ENCODE measurements at places on chromosomes 16 and 17.
A peak's percentile ranks its signal among the peaks of the same experiment; 100 is the strongest.

DNA sequence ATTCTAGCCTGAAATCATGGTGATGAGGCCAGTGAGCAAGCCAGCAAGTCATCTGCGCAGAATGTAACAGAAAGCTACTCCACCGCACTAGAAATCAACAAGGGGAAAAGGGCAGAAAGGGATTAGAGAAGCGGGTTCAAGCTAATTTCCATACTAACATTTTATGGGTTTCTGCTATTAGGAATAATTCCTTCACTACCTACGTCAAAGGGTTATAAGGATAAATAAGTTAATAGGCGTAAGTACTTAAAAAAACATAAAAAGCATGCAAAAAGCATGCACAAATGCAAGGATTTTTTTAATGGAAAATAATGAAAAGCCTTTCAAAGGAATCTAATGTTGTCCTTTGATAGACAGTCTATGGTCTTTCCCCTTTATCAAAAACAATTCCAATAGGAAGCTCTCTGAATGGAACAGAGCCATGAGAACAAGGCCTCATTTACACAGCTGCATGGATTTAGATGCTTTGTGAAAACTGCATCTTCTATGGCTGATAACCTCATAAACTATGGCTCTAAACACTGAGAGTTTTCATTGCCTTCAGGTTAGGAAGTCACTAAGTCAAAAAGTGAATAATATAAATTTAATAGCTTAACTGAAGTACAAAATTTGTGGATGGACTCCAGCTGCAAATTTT lies 5.6 kb downstream of the EMC8 start:
- no peak for DNase-seq

- no peak for DNase-seq
Observed at GRCh38 chr16:5354645-5355044, 257.1 kb upstream of the EEF2KMT start.

DNA sequence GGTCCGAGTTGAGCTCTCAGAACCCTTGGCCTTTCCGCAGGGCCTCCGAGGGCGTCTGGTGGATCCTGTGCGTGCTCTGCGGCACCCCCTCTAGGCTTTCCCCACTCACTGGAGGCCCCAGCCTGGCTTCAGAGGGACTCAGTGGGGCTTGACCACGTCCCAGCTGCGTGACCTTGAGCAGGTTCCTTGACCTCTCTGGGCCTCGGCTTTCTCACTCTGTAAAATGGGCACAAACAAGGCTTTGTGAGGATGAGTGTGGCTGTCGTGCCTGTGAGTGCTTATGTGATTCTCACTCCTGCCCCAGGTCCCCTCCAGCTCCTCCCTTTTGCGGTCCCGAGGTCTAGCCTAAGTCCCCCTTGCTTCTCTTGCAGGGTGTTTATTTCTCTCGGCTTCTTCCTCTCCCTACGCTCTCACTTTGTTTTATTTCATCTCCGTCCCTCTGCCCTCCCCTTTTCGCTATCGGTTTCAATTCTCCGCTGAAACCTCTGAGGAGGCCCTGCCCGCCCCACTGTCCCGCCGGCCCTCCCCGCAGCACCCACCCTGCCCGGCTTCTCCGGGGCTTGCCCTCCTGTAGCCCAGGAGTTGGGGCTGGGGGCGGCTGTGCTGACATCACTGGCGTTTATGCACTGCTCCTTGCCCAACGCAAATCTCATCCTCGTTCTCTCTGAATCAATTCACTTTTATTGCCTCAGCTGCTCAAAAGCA lies 82.3 kb upstream of the CBX4 start:
- peak; percentile 36 for DNase-seq

DNA sequence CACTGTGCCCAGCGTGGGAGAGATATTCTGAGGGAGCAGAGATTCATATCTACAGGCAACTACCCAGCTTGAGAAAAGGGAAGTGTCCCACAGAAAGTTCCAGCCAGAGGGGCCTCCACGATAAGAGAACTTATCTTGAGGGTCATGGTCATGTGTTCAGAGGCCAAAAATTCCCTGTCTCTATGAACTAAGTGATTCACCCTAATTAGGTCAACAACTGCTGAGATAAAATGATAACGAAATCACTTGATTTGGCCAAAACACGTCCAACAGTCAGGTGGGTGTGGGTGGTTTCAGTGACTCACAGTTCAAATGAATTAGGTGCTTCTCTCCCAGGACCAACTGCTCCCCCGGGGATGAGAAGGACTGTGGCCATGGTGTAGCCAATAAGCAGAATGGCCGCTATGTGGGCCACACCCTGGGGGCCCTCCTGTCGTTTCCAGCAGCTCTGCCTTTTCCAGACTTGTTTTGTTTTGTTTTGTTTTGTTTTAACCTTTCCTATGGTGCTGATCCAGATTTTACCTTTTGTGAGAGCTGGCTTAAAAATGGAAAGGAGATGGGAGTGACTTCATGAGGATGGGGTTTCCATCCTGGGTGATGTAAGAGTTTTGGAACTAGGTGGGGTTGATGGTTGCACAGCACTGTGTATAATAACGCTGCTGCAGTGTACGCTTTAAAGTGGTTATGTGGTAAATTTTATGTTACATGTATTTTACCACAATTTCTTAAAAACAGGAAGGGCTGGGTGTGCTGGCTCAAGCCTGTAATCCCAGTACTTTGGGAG lies 8.7 kb downstream of the DNAI2 start:
- DNase-seq: peak; percentile 82

DNA sequence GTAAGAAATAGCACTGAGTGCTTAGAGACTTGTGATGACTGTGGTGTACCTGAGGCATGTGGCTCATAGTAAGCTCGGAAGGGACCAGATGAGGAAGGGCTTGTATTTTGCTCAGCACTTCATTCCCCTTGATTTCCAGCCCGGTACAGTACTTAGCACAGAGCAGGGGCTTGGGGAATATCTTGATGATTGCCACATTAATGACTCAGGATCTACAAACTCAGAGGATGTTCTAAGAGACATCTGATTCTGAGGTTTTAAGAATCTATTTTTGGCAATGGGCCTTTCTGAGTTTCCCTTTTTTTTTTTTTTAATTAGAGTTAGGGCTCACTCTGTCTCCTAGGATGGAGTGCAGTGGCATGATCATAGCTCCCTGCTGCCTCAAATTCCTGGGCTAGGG lies 9.1 kb downstream of the ASPHD1 start:
- DNase-seq: no peak

DNA sequence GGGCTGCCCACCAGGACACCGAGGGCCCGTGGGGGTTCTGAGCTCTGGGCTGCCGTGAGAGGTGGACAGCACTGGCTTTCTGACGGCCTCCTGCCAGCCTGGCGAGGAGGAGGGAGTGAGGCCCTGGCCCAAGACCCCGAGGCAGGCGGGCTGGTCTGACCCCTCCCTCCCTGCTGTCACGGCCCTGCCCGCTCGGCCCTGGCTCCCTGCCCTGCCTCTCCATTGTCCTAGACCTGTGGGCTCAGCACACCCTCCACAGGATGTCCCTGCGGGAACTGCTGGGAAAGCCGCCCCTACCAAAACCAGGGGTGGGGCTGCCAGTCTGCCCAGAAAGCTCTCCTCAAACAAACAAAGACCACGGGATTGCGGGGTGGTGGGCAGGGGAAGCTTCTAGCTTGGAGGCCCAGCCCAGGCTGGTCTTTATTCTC lies 20.7 kb downstream of the SPNS2 start:
- no peak for DNase-seq

- DNase-seq: no peak
Observed at GRCh38 chr17:39944393-39944711, 16.8 kb downstream of the LRRC3C start.

- peak; percentile 34 for DNase-seq
Observed at GRCh38 chr16:77191259-77191969, 424 bp downstream of the MON1B start.

GRCh38 chr16:50351116-50351515 lies 17.7 kb downstream of the BRD7 start:
- DNase-seq: no peak

GRCh38 chr17:61426482-61427304 lies 25.5 kb upstream of the TBX4 start:
- no peak for DNase-seq

DNA sequence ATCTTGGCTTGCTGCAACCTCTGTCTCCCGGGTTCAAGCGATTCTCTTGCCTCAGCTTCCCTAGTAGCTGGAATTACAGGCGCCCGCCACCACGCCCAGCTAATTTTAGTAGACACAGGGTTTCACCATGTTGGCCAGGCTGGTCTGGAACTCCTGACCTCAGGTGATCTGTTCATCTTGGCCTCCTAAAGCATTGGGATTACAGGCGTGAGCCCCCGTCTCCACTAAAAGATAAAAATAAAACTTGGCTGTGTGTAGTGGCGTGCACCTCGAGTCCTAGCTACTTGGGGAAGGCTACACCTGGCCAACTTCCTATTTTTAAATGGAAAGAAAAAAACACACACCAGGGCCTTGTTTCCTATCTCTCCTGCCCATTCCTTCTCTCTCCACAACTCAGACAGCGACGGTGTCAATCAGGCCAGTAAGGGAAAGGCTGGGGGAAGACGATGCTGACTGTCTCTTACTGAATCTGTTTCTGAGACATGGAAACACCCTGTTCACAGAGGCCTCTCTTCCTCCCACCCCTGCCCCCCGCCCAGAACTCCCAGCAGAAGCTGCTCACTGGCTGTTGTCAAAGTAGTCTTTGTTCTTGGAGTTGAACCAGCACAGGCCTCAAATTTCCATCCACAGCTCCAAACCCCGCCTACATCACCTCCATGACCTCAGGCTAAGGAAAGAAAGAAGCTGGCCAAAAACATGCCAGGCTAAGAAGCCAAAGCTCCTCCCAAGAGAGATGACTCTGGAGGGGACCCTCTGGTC lies 96.6 kb downstream of the NXN start:
- DNase-seq: no peak

DNA sequence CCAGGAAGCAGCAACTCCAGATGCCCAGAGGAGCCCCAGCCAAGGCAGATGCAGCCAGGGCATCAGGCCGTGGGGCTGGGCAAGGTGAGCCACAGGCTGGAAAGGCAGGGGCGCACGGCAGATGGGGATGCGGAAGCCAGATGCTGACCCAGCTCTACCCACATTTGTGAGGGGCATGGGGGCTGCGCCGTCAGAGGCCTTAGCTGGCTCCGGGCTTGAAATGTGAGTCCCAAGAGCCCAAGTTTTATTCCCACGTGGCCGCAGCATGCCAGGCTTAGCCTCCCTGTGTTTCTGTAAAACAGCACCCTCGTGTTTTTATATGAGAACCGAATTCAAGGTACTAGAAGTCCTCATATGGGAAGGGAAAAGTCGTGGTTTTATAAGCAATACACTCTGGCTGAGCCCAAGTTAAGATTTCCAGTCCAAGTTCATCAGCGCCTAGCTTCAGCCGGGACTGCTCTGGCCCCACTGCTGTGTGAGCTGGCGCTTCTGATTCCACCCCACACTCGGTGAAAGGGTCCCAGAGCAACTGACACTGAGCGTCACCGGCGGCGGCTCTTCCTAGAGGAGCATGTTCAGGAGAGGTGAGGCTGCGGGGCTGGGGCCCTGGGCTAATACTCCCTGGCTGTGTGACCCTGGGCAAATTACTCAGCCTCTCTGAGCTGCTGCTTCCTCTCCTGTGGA lies 6.7 kb upstream of the C16orf95 start:
- DNase-seq: no peak

DNA sequence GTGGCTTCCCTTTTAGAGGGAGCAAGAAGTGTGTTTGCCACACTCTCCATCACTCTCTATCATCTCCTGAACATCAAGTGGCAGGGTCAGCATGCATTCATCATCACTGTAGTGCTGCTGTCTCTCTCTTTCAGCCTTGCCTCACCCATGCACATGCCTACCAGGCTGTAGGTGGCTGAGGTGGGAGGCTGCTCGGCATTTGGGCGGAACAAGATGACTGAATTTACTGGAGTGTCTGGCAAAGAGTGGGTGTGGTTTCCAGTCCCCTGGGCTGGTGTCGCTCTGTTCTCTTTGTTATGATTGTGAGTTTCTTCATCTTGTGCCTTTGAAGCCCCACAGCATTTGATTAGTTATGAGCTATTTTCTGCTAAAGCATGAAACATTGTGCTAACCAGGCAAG lies 541.9 kb upstream of the EEF2KMT start:
- DNase-seq: no peak

GRCh38 chr17:17722081-17722905 lies 41.0 kb downstream of the RAI1 start:
- no peak for DNase-seq

GRCh38 chr17:8376271-8377067 lies at the start of gene KRABD2:
KRABD2 (minus strand) TSS chr17:8376704.
- peak; percentile 87 for DNase-seq

DNA sequence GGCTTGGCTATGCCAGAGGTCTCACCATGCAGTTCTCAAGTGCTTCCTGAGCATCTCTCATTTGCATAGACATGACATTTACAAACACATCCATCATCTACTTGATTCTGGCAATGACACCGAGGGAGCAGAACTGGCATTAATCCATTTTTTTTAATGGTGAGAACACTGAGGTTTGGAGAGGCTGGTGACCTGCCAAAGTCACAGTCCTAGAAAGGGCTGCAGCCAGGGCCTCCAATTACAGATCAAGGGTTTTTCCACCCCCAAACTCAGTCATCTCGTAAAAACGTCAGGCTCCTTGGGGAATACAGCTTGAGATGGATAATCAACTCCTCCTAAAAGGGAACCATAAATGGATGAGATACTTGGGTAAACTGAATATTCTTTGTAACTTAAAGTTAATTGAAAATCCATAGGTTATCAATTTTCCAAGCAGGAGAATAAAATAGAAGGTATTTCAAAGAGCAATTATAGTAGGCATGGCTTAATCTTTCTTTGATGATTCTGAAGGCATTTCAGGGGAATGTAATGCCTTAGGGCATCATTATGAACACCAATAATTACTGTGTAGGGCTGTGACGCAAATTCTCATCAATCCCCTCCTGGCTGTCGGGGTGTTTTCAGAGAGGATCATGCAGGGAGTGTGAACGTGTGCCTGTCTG lies 9.4 kb upstream of the MEOX1 start:
- DNase-seq: no peak

DNA sequence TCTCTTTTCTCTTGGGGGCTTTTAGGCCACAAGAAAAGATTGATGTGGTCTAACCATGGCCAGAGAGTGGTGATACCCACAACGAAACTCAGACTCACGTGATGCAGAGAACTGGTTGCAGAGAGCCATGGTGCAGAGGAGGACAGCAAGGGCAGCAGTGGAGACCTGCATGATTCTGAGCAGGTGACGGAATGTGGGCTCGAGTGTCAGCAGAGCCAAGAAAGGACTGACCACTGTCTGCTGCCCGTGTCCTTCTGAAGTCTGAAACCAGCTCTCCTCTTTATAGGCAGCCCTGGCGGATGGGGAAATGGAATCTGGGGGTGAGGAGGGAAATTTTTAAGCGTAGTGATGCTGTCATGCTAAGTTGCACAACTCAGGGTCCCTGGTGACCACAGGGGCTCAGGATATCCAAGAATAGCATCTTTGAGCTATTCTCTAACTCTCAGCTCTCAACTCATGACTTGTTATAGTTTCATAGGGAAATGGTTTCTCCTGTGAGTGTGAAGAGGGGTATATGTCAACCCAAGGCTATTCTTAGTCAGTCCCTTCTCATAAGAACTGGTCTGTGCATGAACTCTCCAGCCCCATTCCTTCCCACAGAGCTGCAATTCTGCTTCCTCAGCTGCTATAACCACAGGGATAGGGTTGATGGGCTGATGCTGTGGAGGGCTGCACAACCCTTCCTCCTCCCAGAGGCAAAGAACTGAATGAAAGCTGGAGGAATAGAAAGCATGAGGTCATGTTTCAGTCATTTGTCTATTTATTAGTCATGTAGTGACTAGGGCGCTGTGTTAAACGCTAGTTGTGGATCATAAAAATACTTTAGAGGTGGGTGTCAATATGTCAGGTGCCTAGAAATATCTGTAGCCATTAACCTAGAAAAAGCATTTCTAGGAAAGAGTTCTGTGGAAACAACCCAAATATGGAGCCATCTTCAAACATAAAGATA lies at the start of gene CCL3:
TSS of gene CCL3 (minus strand) at position 256 of the 949 bp plus-strand sequence. CDS start at position 171, 85 bp downstream.
- DNase-seq: no peak

GRCh38 chr17:37564252-37564651 lies 45.0 kb downstream of the SYNRG start:
- no peak for DNase-seq

All from hematopoietic multipotent progenitor cell treated with erythropoietin and hydrocortisone succinate and interleukin-3 and kit ligand, for 8 days (in vitro differentiated cells).